ENCODE measurements at places on chromosomes 5 and 9. TPM values are rescaled to one million over a fixed set of nuclear protein-coding genes. Genes with fewer than 3 reads are reported as not detected.

Gene CNTFR
- not detected for total RNA-seq

Gene TRIM52
- total RNA-seq, result 34.2 TPM

Gene HTR1A
- total RNA-seq, result not detected

Gene PIP5K1B
- 0.84 TPM for total RNA-seq

Gene SLC23A1
- 0.26 TPM for total RNA-seq

Gene ARL10
- 11.6 TPM for total RNA-seq

Gene PPP1R2B
- total RNA-seq, result 0.10 TPM

Gene AGXT2
- not detected for total RNA-seq

Gene F2RL1
- 1.7 TPM for total RNA-seq

Gene C5orf34
- total RNA-seq, result 9.6 TPM
